ENCODE measurements at places on chromosomes 16 and 17.

DNA sequence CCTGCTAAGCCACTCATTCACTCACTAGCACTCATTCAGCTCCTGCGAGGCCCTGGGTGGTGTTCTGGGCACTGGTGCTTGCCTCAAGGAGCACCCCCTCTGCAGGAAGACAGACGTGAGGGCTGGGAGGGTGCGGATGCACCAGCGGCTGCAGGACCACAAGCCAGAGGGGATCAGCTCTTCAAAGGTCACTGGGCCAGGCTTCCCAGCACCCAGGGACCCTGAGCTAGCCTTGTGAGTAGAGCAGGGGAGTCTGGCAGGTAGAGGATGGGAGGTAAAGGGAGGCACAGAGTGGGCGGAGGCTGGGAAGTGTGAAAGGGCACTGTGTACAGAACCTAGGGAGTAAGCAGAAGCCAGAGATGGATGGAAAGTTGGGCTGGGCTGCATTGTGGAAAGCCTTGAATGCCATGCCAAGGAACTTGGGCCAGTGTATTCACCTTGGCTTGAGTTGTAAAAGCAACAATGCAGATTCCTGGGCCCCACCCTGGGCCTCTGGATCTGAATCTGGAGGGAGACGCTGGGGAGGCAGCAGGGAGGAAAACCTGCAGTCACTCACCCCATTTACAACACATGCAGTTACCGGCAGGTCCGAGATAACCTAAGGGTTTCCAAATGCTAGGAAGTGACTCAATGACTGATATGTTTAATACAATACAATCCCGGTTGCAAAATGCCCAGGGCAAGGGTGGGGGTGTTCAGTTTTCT is 1.7 kb downstream of the IL4R start:
- DNase-seq = peak; percentile 27

- DNase-seq = no peak
Measured at GRCh38 chr17:61000911-61001310, 323.3 kb downstream of the BCAS3 start.

DNA sequence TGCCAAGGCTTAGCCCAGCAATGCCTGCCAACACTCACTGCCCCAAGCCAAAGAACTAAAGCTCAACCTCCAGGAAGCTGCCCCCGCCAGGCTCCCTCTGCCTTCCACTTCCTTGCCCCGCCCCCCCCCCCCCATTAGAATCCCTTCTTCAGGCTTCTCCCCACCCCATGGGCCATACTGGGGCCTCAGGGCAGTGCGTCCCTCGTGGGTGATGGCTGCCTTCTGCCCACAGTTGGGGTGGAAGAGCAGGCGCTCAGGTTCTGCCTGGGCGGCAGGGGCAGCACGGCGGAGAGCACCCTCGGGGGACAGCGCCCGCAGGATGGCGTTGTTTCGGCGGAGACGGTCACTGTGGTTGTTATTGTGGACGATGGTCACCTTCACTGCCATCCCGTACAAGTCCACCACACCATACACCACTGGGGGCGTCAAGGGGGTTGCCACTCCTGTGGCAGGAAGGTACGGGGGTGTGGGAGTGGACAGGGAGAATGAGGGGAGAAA is 4.1 kb downstream of the NEURL4 start:
- DNase-seq = no peak

DNA sequence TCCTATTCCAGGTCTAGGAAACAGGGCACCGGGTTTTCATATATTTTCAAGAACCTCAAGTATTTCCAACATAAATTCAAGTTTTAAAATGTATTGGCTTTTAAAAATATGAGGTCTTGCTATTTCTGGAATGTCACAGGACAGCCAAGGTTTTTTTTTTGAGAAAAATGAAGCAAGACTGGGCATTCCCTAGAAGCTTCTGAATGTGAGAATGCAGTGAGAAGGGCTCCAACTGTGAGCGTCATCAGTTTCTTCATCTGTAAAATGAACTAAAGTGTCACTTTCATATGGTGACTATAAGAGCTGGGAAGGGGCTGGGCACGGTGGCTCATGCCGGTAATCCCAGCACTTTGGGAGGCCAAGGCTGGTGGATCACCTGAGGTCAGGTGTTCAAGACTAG is 455.8 kb upstream of the MAF start:
- DNase-seq = no peak

DNA sequence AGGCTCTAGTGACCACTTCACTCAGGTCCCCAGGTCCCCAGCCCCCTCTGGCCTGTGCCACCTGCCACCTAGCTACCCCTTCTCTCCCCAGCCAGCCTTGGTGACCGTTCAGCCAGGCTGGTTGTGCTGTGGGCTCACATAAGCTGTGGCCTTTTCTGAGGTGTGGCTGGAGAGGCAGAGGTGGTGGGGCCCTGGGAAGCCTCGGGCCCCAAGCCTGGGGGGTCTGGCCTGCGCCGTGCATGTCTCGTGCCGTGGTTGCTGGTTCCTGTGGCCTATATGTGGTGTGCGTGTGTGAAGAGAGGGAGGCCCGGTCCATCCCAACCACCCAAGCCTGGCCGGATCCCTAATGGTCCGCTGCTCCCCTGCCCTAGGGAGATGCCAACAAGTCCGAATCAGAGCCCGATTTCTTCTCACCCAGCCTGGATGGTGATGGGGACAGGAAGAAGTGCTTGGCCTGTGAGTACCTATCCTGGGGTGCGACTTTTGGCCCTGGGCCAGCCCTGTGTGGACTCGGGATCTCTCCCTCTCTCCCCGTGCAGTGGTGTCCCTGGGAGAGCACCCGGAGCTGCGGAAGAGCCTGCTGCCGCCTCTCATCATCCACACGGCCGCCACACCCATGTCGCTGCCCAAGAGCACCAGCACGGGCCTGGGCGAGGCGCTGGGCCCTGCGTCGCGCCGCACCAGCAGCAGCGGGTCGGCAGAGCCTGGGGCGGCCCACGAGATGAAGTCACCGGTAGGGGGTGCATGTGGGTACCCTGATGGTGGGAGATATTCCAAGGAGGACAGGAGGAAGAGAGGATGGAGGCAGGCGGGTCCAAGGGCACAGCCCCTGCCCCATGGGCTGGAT is 35.9 kb downstream of the CACNA1G start:
- no peak for DNase-seq

DNA sequence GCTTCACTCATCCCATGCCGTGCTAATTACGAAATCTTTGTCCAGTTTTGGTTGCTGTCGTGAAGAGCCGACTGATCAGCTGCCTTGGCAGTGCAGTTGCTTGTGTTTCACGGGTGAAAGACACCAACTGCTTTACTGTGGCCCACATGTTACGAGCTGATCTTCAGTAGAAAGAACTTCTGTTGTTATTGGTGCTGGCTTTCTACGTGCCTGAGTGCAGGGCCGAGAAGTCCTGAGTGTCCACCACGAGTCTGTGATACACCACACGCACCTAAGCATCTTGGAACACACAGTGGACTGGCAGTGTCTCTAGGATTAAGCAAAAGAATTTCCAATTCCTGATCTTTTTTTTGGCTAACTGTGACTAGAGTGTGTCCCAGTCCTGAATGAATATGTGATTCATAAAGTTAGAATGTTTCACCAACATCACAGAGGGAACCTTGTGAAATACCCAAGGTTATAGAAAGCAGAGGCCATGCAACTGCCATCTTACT is 70.4 kb upstream of the CLEC18A start:
- no peak for DNase-seq

Data from left ventricle myocardium inferior (tissue), 1 donor.